ENCODE measurements at places on chromosomes 2 and 18.

DNA sequence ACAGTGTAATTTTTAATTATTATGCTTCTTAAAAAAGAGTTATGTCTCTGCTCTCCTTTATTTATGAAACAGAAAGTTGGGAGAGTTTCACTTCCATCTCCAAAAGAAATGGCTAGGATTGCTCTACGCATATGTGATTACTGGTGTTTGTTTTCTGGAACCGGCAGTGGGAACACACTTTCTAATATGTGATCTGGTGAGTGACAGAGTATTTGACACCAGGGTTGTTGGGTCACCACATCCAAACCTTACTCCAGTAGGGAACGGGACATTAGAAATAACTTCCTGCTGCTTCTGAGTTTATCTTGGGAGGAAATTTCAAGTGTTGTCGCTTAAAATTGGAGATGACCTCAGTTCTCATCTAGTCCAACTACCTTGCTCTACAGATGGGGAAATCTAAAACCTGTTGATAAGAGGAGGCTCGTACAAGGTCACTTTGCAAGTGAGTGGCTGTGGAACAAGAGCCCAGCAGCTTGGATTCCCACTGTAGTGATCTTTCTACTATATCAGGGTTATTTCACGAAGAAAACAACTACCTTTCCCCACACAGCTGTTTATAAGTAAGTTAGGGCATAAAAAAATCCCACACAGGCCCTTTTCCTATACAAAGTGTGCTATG, 108.5 kb downstream of the TTC32 start:
- DNase-seq: no peak

DNA sequence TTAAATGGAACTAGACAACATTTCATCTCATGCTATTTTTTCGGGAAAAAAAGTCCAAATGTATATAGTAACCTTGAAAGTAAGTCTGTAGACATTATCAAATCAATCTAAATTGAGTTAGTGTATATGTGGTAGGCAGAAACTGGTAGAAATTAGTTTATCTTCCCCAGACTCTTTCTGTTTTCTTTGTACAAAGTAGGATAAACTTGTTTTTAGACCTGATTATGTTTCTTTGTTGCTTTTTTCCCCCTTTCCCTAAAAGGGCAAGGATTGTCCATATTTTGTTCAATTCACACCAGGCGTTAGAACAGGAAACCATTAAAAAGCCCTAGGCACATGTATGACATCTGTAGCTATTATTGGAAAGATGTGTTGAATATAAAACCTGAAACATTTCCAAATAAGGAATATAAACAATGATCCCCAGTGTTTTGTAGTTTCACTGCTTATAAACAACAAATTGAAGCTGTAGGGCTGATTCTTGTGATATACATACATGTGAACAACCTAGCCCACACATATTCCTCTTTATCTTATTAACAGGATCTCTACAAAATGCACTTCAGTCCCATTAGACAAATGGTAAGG, 528.3 kb downstream of the PARD3B start:
- no peak for DNase-seq

DNA sequence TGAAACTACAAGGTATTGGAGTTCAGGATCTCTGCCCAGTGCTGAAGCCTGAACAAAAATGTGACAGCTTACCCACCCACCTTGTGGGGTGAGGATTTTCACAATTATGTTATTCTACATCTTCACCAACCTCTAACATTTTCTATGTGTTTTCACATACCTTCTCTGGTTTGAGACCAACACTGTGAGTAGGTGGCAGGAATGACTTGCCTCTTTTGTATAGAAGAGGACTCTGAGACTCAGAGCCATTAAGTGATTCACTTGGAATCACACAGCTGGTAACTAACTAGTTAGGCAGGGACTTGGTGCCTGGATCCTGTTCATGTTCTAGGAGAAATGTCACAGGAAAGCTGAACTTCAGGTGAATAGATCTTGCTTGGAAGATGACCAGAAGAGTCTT, 14.8 kb upstream of the SRBD1 start:
- no peak for DNase-seq

- DNase-seq: no peak
These were observed 107.8 kb upstream of the TPO start for GRCh38 chr2:1305342-1306013.

GRCh38 chr2:85257359-85257969, 70.3 kb downstream of the TGOLN2 start:
- DNase-seq: no peak

- no peak for DNase-seq
These were observed 60.1 kb downstream of the KCNF1 start for GRCh38 chr2:10971888-10972260.

- no peak for DNase-seq
These were observed 311.0 kb upstream of the THUMPD2 start for GRCh38 chr2:40090044-40090443.

All from stimulated activated CD8-positive, alpha-beta memory T cell treated with anti-CD3 and anti-CD28 coated beads, Interleukin-15, amount 100 ng/mL, for 24 hours (primary cell).